Stimulated activated CD8-positive, alpha-beta memory T cell treated with anti-CD3 and anti-CD28 coated beads, Interleukin-7, amount 100 ng/mL, for 4 hours (primary cell): ENCODE measurements at places on chromosomes 13 and 19.

GRCh38 chr13:107392205-107392604 is 823.1 kb downstream of the LIG4 start:
- DNase-seq: no peak

GRCh38 chr13:39963612-39964011 is 308.1 kb downstream of the COG6 start:
- no peak for DNase-seq

DNA sequence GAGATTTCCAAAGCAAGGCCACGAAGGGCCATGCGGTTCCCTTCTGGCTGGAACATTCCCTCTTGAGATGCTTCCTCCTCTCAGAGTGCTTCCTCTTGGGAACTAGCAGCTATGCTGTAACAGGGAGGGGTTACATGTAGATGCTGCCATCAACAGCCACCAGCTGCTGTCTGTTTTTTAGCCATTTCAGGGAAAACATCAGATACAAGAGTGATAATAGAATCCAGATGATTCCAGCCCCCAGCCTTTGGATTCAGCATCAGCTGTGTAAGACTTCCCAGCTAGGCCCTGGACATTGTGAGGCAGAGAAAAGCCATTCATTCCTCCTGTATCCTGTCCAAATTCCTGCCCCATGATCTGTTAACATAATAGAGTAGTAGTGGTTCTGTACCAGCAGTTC is 8.2 kb upstream of the ZNF177 start:
- no peak for DNase-seq

DNA sequence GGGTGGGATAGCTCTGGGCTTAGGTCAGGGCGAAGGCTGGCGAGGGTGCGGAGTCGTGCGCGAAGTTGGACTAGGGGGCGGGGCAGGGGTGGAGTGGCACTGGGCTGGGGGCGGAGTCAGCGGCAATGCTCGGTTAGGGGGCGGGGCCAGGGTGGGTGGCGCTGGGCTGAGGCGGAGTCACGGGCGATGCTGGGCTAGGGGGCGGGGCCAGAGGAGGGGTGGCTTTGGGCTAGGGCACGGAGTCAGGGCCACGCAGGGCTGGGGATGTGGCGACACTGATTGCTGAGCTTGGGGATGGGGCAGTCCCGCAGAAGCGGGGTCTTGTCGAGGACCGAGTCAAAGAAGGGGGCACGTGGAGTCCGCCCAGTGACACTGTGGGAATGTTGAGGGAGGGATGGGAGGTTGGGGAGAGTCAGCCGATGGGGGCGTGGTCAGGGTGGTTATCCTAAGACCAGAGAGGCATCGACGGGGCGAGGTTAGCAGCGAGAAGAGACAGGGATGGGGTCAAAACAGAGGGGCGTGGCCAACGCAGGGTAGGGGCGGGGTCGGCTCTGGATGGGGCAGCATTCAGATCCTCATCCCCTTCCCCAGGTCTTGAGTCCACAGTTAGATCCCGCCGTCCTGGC is 8.7 kb downstream of the HOMER3 start:
- DNase-seq: peak; percentile 69

GRCh38 chr19:17420475-17420924 is 653 bp downstream of the MVB12A start:
- no peak for DNase-seq

DNA sequence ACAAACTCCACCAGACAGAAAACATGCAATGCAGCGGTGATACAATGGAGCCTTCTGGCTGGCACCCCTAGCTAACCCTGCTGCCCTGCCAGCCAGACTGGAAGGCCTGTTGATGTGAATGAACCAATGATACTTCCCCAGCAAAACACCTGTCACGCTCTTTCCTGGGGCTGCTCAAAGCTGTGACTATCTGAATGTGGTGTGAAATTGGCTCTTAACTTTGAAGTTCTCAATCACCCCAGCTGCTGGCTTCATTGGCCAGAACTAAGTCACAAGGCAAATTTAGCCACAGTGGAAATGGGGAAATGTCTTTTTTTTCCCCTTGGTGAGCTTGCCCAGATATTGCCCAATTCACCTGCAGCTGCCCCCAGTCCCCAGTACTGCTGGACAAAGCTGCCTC is 147.3 kb downstream of the SLC7A1 start:
- no peak for DNase-seq

DNA sequence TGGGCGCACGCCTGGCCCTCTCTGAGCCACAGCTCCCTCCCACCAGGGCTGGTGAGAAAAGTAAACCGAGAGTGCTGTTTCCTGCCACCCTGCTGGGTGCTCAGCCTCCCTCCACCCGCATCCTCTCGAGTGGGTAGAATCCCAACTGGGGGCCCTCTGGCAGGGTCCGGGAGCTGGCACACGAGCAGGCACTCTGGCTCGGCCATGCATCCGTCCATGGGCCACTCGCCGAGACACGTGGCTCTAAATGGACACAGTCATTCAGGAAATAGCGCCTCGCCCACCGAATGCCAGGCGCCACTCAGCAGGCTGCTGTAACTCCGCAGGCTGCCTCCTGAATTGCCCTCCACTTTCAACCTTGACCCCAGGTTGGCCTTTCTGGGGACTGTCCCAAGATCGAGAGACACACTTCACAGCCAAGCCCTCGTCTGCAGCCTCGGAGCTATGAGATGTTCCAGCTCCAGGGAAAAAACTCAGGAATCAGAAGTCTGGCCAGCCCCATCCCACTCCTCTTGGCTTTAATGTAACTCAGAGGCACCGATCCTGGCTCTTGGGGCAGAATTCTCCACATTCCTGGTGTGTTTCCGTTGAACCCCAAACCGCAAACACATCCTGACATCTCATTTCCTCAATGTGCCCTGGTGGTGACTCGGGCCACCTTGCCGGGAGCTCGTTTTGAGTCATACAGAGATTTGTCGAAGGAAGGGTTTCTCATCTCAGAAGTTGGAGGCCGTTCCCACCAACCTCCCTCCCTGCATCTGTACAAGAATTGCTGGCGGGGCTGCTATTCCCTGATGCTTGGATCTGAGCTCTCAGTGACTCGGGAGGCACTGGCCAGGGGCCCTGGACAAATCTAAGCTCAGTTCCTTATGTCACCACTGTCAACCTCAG is 14.1 kb downstream of the KLF2 start:
- peak; percentile 29 for DNase-seq

DNA sequence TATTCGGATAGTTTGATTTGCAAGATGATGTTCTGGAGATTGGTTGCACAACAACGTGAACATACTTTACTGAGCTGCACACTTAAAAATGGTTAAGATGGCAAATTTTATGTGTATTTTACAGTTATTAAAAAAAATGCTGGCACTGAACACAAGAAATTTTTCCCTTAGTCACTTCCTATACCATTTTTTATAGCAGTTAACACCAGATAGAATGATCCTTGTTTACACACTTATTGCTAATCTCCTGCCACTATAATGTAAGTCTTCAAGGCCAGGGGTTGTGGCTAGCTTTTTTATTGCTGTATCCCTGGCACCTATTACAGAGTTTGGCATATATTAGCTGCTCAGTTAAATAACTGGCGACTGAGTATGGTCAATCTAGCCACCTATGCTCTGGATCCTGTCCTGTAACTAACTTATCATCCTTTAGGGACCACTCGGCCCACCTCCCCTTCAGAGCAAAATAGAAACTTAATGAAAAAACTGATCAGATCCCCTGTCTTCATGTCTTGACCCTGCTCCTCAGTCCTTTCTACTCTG is 2.0 kb upstream of the EBPL start:
- no peak for DNase-seq

DNA sequence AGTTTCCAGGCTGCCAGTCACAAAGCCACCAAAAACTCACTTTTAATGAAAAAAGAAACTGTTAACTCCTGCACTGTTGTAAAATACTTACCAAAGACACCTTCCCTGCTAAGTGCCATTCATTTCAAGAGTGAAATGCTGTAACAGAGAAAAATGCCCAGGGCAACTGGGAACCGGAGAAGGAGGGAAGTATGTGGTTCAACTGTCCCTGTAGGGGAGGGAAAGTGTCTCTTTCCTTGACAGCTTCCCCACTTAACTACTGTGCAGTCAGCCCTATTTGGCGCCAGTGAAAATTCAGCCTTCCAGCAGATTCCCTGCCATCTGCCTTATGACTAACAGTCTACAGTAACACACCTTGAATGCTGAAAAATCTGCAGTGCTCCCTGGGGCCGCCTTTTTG is 789.0 kb downstream of the DIAPH3 start:
- DNase-seq: no peak

- DNase-seq: no peak
Observed at GRCh38 chr19:13461536-13461935, 44.7 kb downstream of the CACNA1A start.
